ENCODE measurements at places on chromosomes 16 and 17. TPM values are rescaled to one million over a fixed set of nuclear protein-coding genes. Genes with fewer than 3 reads are reported as not detected.

Gene VMP1
- total RNA-seq: 234 TPM

Gene P2RX5
- 63.4 TPM for total RNA-seq

Gene UBFD1
- 234 TPM for total RNA-seq

Gene RARA
- total RNA-seq: 37.2 TPM

Gene SLC38A8
- not detected for total RNA-seq

Gene NOMO2
- total RNA-seq: 136 TPM

Gene ZFP3
- total RNA-seq: 0.16 TPM

DNA sequence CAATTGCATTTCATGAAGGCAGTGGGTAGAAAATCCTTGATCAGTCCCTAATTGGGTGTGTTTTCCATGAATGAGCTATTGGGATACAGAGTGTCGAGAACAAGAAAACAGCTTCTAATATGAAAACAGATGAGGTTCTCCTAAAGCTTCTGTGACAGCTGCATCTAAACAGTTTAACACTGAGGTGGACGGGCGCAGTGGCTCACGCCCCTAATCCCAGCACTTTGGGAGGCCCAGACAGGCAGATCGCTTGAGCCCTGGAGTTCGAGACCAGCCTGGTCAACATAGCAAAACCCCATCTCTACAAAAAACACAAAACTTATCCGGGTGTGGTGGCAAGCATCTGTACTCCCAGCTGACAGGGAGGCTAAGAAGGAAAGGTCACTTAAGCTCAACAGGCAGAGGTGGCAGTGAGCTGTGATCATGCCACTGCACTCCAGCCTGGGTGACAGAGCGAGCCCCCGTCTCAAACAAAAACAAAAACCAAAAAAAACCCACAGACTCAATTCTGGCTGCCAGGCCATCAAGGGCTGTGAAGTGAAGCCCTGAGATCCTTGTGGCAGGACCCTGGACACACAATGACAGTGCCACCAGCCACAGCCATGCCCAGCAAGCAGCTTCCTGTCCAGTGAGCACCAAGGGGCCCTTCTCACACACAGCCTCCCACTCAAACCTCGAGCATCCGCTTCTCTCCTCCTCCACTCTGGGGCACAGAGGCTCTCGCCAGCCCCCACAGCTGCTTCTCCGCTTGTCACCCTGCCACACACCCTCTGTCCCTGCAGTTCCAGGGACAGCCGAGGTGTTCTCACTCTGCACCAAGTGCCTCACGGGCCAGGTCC, 44.0 kb downstream of the ANKRD11 start:
- no peak for DNase-seq

DNA sequence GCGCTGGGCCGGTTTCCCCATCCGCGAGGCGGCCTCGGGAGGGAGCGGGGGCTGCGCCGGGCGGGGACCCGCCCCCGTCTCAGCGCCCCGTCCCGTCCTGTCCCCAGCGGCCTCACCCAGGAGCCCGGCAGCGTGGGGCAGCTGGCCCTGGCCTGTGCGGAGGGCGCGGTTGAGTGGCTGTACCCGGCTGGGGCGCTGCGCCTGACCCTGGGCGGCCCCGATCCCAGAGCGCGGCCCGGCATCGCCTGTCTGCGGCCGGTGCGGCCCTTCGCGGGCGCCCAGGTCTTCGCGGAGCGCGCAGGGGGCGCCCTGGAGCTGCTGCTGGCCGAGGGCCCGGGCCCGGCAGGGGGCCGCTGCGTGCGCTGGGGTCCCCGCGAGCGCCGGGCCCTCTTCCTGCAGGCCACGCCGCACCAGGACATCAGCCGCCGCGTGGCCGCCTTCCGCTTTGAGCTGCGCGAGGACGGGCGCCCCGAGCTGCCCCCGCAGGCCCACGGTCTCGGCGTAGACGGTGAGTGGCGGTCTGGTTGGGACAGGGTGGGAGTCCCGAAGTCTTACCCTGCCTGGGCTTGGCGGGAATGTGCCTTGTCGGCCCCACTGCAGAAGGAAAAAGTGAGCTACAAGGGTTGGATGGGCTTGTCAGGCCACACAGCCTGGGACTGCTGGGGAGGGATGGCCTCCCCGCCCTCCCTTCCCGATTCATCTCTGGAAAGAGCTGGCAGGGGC, 720 bp downstream of the METRN start:
- peak; percentile 45 for DNase-seq

DNA sequence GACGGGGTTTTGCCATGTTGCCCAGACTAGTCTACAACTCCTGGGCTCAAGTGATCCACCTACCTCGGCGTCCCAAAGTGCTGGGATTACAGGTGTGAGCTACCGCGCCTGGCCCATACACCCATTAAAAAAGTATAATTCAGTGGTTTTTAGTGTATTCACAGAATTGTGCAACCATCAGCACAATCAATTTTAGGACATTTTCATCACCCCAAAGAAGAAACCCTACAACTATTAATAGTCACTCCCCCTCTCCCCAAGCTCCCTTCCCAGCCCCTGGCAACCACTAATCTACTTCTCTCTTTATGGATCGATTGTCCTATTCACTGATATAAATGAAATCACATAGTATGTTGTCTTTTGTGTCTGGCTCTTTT, 3.8 kb upstream of the EEF2K start:
- DNase-seq: no peak

- DNase-seq: peak; percentile 78
Measured at GRCh38 chr17:63961355-63962212, 11.1 kb downstream of the SCN4A start.

DNA sequence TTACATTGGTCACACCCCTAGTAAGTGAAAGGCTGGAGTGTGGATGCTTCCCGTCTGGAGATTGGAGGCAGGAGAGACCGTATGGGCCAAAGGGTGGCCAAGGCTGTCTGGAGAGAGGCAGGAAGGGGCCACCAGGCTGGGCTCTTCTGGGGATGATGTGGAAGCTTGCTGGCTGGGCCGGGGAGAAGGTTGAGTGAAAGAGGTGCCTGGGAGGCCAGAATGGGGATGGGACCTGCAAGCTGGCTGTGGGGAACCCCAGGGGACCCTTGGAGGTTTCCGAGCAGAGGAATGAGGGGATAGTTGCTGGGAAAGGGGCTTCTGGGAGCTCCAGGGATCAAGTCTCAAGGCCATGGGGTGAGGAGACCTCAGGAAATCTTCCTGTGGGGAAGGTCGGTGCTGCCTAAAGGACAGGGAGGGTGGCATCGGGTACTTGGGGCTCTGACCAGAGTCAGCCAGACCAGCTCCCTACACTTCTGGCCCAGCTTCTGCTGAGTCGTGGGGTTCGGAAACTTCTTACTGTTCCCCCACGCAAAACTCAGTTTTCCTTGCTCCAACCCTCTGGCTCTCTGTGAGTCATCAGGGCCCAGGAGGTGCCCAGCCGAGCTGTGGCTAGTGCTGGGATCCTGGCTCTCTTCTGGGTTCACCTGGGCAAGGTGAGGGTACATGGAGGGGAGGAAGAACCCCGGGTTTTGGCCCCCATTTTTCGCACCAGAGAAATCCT, 3.1 kb downstream of the MRC2 start:
- no peak for DNase-seq

DNA sequence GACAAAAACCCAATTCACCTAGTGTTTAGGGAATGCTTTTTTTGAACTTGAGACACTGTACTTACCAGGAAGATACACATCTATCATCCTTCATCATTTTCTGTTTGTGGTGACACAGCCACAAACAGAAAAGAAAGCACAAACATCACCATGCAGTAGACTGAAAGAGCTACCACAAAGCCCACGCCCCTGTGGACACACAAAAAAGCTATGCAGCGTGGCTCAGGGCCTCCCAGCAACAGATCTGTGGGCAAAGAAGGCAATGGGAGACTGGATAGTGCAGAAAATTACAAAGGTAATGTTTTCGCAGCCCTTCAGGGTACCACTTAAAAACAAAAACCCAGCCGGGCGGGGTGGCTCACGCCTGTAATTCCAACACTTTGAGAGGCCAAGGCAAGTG, 9.6 kb downstream of the COTL1 start:
- DNase-seq: no peak

- DNase-seq: no peak
Measured at GRCh38 chr17:55303701-55304145, 39.0 kb downstream of the HLF start.

GRCh38 chr16:54577651-54578128, 291.1 kb upstream of the IRX3 start:
- DNase-seq: no peak

DNA sequence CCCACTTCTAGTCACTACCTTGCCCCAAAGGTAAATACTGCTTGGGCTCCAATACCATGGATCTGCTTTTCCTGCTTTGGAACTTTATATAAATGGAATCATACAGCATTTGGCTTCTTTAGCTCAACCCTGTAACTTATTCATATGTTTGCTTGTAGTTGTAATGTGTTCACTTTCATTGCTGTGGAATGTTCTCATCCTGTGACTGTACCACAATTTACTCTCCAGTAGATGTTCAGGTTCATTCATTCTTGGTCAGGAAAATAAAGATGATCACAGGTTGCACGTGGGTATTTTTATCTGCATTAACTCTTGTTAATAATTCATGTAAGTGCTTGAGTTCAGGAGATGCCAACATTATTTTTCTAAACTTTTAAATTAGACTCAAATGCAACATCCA, 6.7 kb upstream of the BEAN1 start:
- no peak for DNase-seq

DNA sequence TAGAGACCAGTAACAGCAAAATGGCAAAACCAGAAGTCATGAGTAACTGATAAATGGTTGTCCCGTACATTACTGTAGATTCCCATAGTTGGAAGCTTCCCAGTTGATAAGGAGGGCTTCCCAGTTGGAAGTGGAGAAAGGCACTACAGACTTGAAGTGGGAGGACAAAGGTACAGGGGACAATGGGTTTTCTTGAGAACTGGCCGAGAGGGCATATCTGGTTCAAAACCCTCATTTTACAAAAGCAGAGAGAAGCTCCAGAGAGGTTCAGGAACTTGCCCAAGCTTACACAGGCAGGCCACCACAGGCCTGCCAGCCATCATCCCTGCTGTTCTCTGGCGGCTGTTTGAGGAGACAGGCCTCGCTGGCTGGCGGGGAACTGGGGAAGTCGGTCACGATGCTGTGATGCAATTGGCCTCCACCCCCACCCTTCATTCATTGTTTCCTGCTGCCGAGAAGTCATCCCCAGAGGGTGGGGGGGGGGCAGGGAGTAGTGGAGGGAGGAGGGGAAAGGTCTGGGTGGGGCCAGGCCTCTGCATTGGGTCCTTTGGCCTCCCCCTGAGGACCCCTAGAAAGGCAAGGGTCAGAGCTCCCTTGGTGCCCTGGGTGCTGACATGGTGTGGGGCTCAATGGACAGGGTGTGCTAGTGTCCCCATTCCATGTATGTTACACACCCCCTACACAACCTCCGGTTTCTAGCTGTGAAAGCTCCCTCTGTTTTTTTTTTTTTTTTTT, 3.0 kb downstream of the UBALD2 start:
- DNase-seq: peak; percentile 59

DNA sequence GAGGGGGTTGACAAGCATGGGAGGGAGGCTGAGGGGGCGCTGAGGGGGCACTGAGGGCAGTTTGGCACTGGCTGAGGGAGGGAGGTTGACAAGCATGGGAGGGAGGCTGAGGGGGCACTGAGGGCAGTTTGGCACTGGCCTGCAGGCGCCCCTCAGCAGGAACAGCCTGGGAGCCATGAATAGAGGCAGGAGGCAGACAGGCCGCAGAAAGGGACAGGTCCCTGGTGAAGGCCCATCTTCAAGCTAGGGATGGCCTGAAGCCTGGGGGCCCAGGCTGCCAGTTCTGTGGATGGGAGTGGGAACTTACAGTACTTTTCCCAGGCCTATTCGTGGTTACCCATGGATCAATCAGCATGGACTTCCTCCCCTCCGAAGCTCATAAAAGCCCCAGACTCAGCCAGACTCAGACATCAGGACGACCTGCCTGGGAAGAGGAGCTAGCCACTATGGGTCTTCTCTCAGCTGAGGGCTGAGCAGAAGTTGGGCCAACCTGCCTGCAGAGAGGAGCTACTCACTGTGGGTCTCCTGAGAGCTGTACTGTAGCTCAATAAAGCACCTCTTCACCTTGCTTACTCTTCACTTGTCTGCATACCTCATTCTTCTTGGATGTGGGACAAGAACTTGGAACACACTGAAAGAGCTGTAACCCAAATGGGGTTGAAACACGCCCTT, 72.8 kb upstream of the BRD7 start:
- DNase-seq: no peak

- no peak for DNase-seq
Measured at GRCh38 chr16:6728381-6728780, 604.3 kb upstream of the RBFOX1 start.

DNA sequence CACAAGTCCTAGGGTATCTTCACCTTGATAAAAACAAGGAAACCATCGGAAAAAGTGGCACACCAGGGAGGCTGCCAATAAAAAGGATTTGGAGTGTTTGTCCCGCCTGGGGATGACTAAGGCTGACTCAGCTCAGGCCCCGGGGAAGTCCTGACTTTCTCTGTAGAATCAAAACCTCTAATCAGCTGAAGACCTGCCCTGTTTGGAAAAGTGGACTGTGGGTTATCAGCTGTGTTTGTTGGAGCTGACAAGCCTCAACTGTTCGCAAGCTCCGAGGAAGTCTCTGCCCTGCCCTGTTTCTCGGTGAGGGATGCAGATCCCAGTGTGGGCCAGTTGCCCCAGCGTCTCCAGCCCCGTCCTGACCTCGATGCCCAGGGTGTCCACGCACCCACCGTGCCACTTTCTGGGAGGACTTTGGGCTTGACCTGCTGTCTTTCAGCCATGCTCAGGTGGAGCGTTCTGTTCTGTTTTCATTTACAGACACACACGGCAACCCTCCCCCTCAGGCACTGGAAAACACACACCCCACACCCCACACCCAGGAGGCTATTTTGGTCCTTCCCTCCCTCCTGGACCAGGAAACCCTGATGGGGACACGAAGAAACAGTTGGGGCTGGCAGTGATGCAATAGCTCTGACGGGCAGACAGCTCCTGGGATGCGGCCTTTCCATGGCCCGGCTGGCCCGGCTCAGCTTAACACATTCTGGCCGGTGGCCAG, 27.6 kb upstream of the PITPNA start:
- peak; percentile 93 for DNase-seq

- DNase-seq: no peak
Measured at GRCh38 chr16:11014136-11014535, 69.8 kb downstream of the CLEC16A start.

Data from myocyte (in vitro differentiated cells).